ENCODE measurements at places on chromosomes 4 and X. TPM values are rescaled to one million over a fixed set of nuclear protein-coding genes. Genes with fewer than 3 reads are reported as not detected.

Gene PABPC1L2A
- total RNA-seq, result not detected

Gene ENAM
- 1.2 TPM for total RNA-seq

- peaks cover 19% of the 10 kb centered on the region for H3K4me1 ChIP-seq
- peaks cover 33% of the 10 kb centered on the region for H3K27me3 ChIP-seq
- peak overlapping the region; percentile 6 for H3K27ac ChIP-seq
- no peaks in the 10 kb centered on the region for H3K36me3 ChIP-seq
- peak overlapping the region; percentile 37 for H3K4me3 ChIP-seq
These were observed 134.7 kb downstream of the PALLD start for GRCh38 chr4:168631241-168632162.

GRCh38 chrX:107135965-107136307 is 17.3 kb upstream of the RBM41 start:
- no peak overlapping the region for H3K4me3 ChIP-seq
- DNase-seq, result no peak

GRCh38 chrX:11381464-11381863 is 88.3 kb downstream of the AMELX start:
- H3K36me3 ChIP-seq, result no peaks in the 10 kb centered on the region
- H3K4me3 ChIP-seq, result no peak overlapping the region
- DNase-seq, result no peak
- H3K4me1 ChIP-seq, result no peaks in the 10 kb centered on the region
- no peak overlapping the region for H3K27ac ChIP-seq
- no peaks in the 10 kb centered on the region for H3K27me3 ChIP-seq

- H3K27me3 ChIP-seq, result peaks cover 53% of the 10 kb centered on the region
- no peaks in the 10 kb centered on the region for H3K4me1 ChIP-seq
- no peak for DNase-seq
- H3K4me3 ChIP-seq, result no peak overlapping the region
These were observed 15.6 kb downstream of the PDZD4 start for GRCh38 chrX:153814591-153815315.

Gene TKTL2
- not detected for total RNA-seq

- H3K27ac ChIP-seq, result no peak overlapping the region
- no peaks in the 10 kb centered on the region for H3K36me3 ChIP-seq
- H3K27me3 ChIP-seq, result no peaks in the 10 kb centered on the region
- H3K4me1 ChIP-seq, result no peaks in the 10 kb centered on the region
These were observed 430 bp downstream of the TRIML1 start for GRCh38 chr4:188139671-188140070.

DNA sequence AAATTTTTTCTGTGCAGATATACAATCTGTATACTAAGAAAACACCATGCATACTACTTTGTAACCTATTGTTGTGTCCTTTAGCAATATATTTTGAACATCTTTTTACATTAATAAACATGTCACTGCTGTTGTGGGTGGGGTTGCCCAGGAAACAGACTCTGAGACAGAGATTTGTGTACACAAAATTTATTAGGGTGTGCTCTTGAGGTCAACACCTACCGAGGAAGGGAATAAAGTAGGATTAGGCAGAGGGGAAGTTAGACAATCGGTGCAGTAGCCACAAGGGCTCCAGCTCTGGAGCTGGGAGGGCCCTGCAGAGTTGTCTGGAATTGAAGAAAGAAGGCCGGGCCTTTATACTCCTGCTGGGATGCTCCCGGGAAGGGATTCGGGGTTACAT is 56.4 kb downstream of the CXorf58 start:
- DNase-seq, result no peak
- H3K27ac ChIP-seq, result no peak overlapping the region
- no peak overlapping the region for H3K4me3 ChIP-seq

GRCh38 chr4:140353786-140354185 is 19.7 kb upstream of the SCOC start:
- H3K27ac ChIP-seq, result no peak overlapping the region
- no peaks in the 10 kb centered on the region for H3K36me3 ChIP-seq
- no peak overlapping the region for H3K4me3 ChIP-seq
- H3K27me3 ChIP-seq, result no peaks in the 10 kb centered on the region
- DNase-seq, result no peak

Gene CHRDL1
- 3.3 TPM for total RNA-seq

Gene NPY2R
- 0.05 TPM for total RNA-seq

- H3K27me3 ChIP-seq, result no peaks in the 10 kb centered on the region
- H3K27ac ChIP-seq, result no peak overlapping the region
- no peak overlapping the region for H3K4me3 ChIP-seq
- no peaks in the 10 kb centered on the region for H3K36me3 ChIP-seq
These were observed 941.5 kb downstream of the DMD start for GRCh38 chrX:32269866-32270265.

Gene TRPC3
- 0.24 TPM for total RNA-seq

- H3K4me1 ChIP-seq, result no peaks in the 10 kb centered on the region
- no peak for DNase-seq
- H3K27me3 ChIP-seq, result no peaks in the 10 kb centered on the region
- no peaks in the 10 kb centered on the region for H3K36me3 ChIP-seq
These were observed 222.5 kb downstream of the AFAP1 start for GRCh38 chr4:7717161-7717560.

Gene IRAK1
- total RNA-seq, result 33.9 TPM

GRCh38 chr4:184649971-184650855 is 675 bp downstream of the PRIMPOL start:
- no peaks in the 10 kb centered on the region for H3K36me3 ChIP-seq
- peak overlapping the region; percentile 88 for H3K27ac ChIP-seq
- peak overlapping the region; percentile 93 for H3K4me3 ChIP-seq
- no peaks in the 10 kb centered on the region for H3K27me3 ChIP-seq
- DNase-seq, result no peak

DNA sequence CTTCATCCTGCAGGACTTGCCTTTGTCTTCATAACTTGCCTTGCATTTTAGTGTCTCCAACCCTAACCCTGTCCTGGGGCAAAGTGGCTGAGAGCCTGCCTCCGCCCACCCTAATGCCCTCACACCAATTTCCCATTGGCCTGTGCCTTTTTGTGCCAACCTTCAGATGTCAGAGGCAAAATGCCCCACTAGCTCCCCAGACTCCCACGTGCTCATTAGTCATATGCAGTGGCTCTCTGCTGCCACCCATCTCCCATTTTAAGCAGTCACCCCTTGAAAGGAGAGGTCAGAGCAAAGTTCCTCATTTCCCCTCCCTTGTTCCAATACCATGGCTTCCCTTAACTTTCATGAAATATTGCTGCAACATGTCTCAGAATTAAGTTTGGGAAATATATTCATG is 74.8 kb upstream of the PASD1 start:
- no peaks in the 10 kb centered on the region for H3K27me3 ChIP-seq
- H3K4me1 ChIP-seq, result no peaks in the 10 kb centered on the region
- H3K27ac ChIP-seq, result no peak overlapping the region
- no peak overlapping the region for H3K4me3 ChIP-seq

- DNase-seq, result no peak
- no peaks in the 10 kb centered on the region for H3K4me1 ChIP-seq
- no peak overlapping the region for H3K4me3 ChIP-seq
- H3K27me3 ChIP-seq, result no peaks in the 10 kb centered on the region
- H3K27ac ChIP-seq, result no peak overlapping the region
- no peaks in the 10 kb centered on the region for H3K36me3 ChIP-seq
These were observed 143.2 kb downstream of the LHFPL1 start for GRCh38 chrX:112536544-112536943.

DNA sequence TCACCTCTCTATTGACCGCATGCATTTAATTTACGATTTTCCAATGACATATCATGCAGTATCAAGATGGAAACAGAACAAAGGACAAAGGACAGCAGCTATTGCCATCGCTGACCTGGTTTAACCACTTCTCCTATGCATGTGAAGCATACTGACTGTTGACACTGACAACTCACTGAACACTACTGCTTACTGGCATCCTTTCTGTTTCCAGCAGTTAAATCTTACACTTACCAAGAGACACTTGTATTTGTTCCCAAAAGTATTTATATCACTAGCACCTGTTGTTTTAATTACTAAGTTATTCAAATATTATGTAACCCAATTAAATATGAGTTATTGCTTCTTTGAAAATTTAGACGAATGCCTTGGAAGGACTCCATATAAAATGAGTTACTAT is 176.7 kb downstream of the PDGFC start:
- no peak for DNase-seq
- H3K4me3 ChIP-seq, result no peak overlapping the region
- H3K36me3 ChIP-seq, result no peaks in the 10 kb centered on the region
- H3K27me3 ChIP-seq, result no peaks in the 10 kb centered on the region
- H3K4me1 ChIP-seq, result no peaks in the 10 kb centered on the region

All from thymus (tissue), 14 donors.